ENCODE measurements at places on chromosomes 2 and 18. TPM values are rescaled to one million over a fixed set of nuclear protein-coding genes. Genes with fewer than 3 reads are reported as not detected.

Gene CAVIN2
- total RNA-seq = 138 TPM

Gene SDC1
- 1,059 TPM for total RNA-seq

Gene IGFBP5
- total RNA-seq = 246 TPM

Gene VWA3B
- 0.58 TPM for total RNA-seq

Gene DNAJC5G
- not detected for total RNA-seq

Gene CCDC74A
- 11.5 TPM for total RNA-seq

Gene GULP1
- total RNA-seq = 53.4 TPM

Gene KCNK3
- 9.1 TPM for total RNA-seq
